ENCODE measurements at places on chromosomes 16 and 17. TPM values are rescaled to one million over a fixed set of nuclear protein-coding genes. Genes with fewer than 3 reads are reported as not detected.

KRT32 gene
- total RNA-seq, result not detected

SPATA33 gene
- total RNA-seq, result 0.85 TPM

APOH gene
- total RNA-seq, result not detected

SLC2A4 gene
- 0.79 TPM for total RNA-seq

LPO gene
- not detected for total RNA-seq

NHLRC4 gene
- 0.56 TPM for total RNA-seq

TPSD1 gene
- not detected for total RNA-seq
